NCI-H524 treated with DMSO at 0.1 percent for 48 hours (cell line): ENCODE measurements at places on chromosomes 3 and 15.

DNA sequence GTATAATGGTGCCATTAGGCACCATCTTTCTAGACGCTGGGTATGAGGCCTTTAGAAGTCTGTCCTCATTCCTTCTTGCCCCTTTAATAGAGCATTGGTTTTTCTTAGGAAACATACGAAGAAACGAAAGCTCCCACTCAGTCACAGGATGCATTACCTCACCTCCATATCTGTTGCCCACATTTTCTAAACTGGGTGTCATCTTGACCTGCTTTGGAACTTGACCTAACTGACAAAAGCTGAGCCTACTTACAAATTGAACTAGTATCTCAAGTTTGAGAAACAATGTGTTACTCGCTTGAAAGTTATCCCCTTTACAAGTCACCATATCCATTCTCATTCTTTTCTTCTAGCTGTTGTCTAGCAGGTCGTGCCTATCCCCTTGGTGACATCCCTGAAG, 102.7 kb downstream of the VPS8 start:
- DNase-seq: no peak

GRCh38 chr3:63679186-63679585, 26.7 kb downstream of the SNTN start:
- DNase-seq: no peak

- no peak for DNase-seq
Observed at GRCh38 chr3:7710284-7710683, 791.3 kb upstream of the LMCD1 start.

DNA sequence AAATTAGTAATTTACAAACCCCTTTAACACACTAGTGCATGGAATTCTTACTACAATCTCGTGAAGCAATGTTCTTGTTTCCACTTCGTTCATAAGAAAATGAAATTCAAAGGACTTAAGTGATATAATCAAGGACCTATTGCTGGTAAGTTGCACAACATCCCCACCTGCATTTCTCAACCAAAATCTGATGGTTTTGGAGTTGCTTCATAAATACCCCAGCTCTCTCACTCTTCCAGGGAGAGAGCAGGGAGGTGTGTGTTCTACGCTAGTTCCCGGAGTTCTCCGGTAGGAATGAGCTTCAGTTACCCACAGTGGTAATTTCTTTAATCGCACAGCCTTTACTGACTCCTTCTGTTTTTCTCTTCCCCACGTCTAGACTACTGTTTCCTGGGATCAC, 81.8 kb downstream of the LRRN1 start:
- DNase-seq: no peak

DNA sequence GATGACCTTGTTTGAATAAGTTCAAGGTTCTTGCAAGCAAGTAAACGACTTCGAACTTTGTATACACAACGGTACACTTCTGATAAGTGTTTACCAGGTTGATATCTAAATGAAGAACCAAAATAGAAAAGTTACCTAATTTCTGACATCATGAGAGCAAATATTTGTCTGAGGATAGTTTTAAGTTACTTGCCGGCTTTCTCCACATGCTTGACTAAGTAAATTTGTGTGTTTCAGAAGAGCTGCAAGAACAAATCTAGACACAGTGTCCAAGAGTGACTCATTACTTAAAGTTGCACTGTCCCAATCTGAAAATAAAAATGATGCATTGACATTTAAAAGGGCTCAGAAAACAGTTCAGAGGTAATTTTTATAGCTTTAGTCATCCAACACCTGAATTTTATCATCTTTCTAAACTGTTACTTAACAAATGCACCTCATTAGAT, 115.1 kb downstream of the HERC1 start:
- no peak for DNase-seq

- no peak for DNase-seq
Observed at GRCh38 chr3:107637416-107638183, 114.8 kb downstream of the BBX start.

GRCh38 chr15:45100884-45101625, 12.9 kb downstream of the DUOX2 start:
- no peak for DNase-seq

GRCh38 chr3:150733373-150733935, 29.5 kb downstream of the SIAH2 start:
- no peak for DNase-seq

DNA sequence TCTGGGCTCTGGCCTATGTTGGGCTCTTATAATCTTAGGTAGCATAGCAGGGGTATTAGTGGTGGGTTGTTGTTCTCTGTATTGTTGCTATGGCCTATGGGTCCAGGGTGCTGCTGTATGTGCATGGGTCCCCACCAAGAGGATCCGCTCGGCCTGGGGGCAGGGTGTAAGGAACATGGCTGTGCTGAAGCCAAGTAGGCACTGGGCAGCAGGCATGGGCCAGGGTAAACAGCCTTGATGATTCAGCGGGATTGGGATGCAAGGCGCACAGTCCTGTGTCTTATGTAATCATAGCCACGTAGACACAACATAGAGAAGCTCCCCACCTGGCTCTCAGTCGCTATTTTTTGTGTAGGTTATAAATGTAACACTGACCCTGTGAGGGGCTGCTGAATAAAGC, 306.9 kb downstream of the ZPLD1 start:
- DNase-seq: no peak

GRCh38 chr3:160686955-160687535, 10.1 kb downstream of the ARL14 start:
- no peak for DNase-seq
